KG1 (cell line): ENCODE measurements at places on chromosomes 2 and 18.

DNA sequence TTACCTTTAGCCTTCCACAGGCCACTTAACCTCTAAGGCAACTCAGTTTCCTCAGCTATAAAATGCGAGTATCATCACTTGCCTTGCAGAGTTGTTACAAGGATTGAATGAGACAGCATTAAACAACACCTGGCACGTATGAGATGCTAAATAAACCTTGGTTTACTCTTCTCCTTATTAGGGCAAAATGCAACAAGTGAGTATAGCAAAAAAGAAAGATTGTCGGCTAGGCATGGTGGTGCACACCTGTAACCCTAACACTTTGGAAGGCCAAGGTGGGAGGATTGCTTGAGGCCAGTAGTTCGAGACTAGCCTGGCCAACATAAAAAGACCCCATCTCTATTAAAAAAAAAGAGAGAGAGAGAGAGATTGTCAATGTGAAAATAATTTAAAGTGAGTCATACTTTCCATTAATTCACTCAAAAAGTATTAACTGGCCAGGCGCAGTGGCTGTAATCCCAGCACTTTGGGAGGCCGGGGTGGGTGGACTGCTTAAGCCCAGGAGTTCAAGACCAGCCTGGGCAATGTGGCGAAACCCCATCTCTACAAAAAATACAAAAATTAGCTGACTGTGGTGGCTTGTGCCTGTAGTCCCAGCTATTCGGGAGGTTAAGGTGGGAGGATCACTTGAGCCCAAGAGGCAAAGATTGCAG is 8.0 kb downstream of the ATAD2B start:
- DNase-seq, result no peak

GRCh38 chr2:232200195-232200594 is 178.4 kb upstream of the ALPP start:
- DNase-seq, result no peak

DNA sequence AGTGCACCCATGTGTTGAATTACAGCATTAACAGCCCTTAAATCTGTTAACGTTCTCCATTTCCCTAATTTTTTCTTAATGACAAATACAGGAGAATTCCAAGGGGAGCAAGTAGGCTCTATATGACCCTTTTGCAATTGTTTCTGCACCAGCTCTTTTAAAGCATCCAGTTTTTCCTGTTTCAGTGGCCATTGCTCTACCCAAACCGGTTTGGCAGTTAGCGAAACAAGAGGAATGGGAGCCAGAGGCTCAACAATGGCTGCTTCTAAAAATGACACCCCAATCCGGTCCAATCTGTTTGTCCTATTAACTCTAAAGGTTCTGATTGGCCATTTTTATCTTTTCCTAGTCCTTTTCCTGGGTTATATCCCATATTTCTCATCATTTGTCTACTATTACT is 15.1 kb upstream of the SUCLG1 start:
- no peak for DNase-seq

GRCh38 chr18:22385718-22386117 is 32.0 kb downstream of the CTAGE1 start:
- DNase-seq, result no peak

GRCh38 chr2:166112193-166112605 is 15.6 kb downstream of the SCN1A start:
- no peak for DNase-seq

- DNase-seq, result no peak
Observed at GRCh38 chr2:201933792-201934237, 99.8 kb upstream of the FZD7 start.

DNA sequence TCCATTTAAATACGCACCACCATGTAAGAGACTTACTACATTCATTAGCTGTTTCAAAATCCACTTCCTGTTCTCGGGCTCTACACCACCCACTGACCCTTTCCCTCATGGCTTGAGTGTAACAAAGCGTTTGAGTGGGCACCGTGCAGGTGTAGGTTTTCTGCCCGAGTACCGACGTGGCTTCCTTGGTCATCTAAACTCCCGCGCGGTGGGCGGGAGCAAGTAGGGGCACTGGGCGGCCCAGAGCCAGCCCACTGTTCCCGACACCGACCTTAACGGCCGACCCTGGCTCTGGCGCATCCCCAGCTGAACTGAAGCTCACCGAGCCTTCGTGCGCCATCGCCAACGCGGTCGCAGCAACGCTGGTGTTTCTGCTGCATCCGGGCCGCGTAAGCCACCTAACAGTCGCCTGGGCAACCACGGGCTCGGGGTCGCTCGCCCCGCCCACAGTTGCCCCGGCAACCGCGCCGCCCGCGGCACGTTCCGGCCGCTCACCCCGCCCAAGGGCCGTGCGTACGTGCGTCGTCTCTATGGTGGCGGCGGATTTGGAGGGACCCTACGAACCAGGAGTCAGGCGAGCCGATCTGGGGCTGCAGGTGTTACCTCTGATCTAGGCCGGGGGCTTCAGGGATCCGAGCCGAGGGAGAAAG is at the start of the genes C2orf81 and WDR54:
C2orf81 (minus strand) TSS at position 399 of the 650 bp plus-strand sequence; CDS start at position 340, 59 bp downstream.
WDR54 (plus strand) TSS at position 510 of the 650 bp plus-strand sequence. CDS start 424 bp downstream, outside the sequence.
- DNase-seq, result peak; percentile 65

DNA sequence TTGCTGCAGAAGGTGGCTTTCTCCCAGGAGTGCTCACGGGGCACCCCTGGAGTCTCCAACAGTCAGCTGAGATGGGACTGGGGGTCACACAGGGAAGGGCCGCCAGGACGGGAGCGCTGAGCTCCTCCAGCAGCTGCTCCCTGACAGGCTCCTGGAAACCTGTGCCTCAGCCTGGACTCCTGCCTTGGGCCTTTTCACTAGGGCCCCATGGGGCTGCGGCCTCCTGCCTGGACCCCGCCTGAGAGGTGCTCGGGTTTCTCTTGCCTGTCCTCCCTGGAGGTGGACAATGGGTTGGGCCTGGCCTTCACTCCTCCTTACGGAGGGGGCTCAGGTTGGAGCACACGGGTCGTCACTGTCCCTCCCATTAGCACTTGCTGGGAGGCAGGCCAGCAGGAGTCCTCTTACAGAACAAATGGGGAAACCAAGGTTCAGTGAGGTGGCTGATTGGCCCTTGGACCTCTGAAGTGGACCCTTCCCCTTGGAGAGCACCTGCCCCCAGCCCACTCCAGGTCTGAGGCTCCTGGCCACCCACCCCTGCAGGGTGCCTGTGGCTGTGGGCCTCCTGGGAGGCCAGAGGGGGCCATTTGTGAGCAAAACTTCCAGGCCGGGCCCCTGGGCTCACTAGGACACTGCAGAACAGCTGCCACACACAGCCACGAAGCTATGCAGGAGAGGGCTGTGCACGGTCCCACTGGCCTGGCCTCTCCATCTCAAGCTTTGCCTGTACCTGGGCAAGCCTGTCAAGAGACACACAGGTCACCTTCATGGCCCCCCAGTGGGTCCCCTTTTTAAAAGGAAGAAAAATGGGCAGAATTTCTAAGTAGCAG is 57.1 kb upstream of the ODC1 start:
- DNase-seq, result no peak
